ENCODE measurements at places on chromosomes 12 and 14. TPM values are rescaled to one million over a fixed set of nuclear protein-coding genes. Genes with fewer than 3 reads are reported as not detected.

SMCO2 gene
- total RNA-seq: not detected

TAS2R13 gene
- total RNA-seq: 2.2 TPM

MBIP gene
- 11.3 TPM for total RNA-seq

TBC1D30 gene
- not detected for total RNA-seq
